Renal cortical epithelial cell (primary cell): ENCODE measurements at places on chromosomes 6 and 20.
A peak's percentile ranks its signal among the peaks of the same experiment; 100 is the strongest.

GRCh38 chr6:118591897-118592296, 43.8 kb downstream of the PLN start:
- DNase-seq, result no peak

- peak; percentile 89 for DNase-seq
These were observed 27.7 kb downstream of the SRPK1 start for GRCh38 chr6:35893246-35893645.

GRCh38 chr6:15073344-15073789, 172.5 kb upstream of the JARID2 start:
- peak; percentile 28 for DNase-seq

- no peak for DNase-seq
These were observed 68.6 kb upstream of the RIPOR2 start for GRCh38 chr6:25004357-25004756.

- peak; percentile 75 for DNase-seq
These were observed 69.8 kb downstream of the TMEM170B start for GRCh38 chr6:11607383-11607782.

DNA sequence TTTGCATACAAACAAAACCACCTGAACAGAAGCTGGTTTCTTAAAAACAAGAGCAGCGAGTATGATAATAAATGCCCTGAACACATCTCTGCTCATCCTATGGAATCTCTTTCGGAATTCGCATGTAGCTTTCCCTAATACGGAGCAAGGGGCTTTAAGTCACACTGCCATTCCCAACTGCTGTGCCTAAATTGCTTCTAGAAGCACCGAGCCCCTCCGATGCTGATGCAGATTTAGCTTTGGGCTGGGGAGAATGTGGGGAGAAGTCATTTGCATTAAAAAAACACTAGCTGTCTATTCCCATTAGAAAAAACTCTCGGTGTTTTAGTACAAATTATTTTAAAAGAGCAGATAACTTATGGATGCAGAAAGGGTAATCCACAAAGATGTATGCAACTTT, 76.9 kb downstream of the CD83 start:
- no peak for DNase-seq

DNA sequence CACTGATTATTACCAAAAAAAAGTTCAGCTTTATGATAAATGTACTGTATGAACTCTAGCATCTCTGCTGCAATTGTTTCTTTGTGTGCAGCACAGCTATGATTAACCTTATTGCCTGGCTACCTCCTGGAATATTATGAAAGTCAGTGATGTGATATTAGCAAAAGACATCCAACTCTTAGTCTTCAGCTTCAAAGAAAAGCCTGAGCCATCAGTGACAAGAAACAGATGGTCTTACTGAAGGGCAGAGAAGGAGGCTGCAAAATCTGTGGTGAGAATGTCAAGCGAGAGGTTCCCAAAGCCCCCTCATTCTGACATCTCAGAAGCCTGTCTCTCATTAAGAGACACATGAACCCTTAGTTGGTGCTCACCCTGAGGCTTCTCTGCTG, 89.4 kb upstream of the TNFAIP3 start:
- no peak for DNase-seq

- DNase-seq, result no peak
These were observed 52.7 kb upstream of the TMEM181 start for GRCh38 chr6:158507174-158507573.

DNA sequence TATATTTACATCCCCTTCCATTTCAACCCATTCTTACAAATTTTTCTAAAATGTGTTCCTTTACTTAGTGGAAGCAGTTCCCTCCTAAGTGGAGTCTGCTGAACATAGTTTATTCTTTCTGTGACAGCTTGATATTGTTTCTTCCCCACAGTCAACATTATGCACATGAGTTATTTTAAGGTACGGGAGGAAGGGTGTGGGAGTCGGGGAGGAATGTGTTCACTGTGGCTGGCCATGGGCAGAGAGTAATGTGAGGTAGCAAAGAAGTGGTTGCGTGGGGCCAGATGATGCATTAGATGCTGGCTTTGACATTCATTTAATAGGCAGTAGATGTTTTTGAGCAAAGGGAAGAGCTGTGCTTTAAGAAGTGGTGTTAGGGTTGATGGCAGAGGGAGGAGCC, 98.5 kb downstream of the ARMC2 start:
- DNase-seq, result peak; percentile 87

DNA sequence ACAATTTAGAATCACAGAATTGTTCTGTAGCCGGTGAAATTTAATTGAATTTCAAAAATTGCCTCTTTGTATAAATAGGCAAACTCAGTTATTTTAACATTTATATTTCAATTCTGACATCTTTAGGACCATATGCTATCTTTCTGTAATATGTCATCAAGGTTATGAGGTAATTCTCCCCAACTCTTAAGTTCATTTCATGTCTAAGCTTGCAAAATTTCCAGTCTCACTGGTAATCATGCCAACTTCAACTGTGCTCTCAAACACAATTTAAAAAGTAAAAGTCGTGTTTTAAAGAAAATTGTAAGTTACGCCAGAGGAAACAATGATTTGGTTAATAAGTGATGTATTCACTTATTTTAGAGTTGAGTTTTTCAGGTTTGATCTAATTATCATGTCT, 1.4 kb downstream of the NCOA7 start:
- DNase-seq, result no peak

- no peak for DNase-seq
These were observed 47.3 kb downstream of the LY86 start for GRCh38 chr6:6635869-6636268.

DNA sequence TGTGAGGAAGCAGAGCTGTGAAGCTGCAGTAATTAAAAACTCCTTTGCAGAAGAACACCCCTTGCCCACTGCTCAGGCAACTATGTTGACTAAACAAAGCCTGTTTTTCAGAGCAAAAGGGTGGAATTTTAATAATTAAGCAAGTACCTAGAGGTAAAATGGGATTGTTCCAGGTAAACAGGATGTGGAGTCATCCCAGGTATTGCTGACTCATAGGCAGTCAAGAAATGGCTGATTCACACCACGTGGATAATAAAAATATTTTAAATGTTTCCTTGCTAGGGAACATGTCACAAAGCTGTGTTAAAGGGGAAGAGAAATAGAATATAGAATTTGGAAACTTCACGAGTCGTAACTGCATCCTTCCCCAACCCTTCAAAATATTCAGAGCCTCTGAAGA, 491.8 kb downstream of the BTBD3 start:
- peak; percentile 89 for DNase-seq

DNA sequence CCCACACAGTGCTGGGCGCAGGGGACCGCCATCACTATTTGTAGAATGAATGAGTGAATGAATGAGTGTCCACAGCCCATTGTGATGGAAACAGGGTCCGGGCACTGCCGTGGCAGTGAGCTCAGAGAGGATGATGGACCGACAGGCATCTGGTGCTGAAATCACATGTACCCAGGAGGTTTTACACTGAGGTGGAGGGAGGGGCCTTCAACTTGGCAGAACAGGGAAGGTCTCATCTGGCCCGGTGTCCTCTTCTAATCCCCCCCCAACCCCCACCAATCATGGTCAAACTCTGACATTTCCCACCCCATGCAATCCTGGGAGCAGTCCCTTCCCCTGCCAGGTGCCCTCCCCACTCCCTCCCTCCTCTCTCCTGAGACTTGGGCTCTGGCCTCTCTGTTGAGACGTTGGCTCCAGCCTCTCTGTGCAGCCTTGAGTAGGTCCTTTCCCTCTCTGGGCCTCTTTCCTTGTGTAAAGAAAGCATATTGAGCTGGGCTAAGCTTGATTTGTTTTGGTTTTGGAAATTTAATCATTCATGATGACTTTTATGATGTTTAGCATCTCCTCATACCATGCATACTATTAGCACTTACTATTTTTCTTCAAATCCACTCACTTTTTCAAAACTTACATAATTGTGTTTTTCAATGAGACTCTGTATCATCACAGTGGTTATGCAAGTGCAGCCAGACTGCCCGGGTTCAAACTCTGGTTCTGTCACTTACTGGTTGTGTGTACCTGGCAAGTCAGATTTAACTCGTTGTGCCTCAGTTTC, 10.8 kb downstream of the KIAA1755 start:
- DNase-seq, result no peak
